NCI-H2081 (cell line): ENCODE measurements at places on chromosomes 3 and 15.

DNA sequence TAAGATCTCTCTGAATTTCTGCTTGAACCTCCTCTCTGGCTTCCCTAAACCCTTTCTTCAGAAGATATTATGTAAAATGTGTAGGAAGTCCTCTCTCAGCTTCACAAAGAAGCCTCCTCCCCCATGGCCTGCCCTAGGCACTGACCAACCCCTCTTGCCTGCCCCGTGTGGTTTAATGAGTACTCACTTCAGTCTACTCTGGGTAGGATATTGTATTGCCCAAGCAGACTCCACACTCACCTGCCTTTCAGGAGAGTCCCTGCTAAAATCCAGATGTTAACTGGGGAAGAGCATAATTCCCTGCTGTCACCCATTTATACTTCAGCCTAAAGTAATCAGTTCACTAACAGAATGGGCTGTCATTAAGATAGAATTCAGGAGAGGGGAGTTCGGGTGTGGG lies 2.6 kb upstream of the AGBL1 start:
- DNase-seq = no peak

GRCh38 chr3:172324611-172325203 lies 123.5 kb downstream of the GHSR start:
- DNase-seq = no peak

DNA sequence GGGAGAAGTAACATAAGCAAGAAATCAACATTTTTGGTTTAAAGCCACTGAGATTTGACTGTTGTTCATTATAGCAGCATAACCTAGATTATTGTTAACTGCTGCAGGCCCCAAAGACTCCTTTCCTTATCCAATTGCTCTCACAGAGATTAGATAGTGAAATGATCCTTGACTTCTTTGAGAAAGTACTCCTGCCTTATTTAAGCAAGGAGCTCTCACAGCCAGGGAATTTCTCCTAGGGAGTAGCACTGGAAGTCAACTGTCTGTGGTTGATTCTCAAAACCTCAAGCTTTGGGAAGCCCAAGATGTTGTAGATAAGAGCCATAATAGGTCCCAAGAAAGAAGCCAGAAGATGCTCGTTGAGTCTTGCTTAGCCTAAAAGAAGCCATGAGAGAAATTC lies 151.8 kb upstream of the TSC22D2 start:
- no peak for DNase-seq

DNA sequence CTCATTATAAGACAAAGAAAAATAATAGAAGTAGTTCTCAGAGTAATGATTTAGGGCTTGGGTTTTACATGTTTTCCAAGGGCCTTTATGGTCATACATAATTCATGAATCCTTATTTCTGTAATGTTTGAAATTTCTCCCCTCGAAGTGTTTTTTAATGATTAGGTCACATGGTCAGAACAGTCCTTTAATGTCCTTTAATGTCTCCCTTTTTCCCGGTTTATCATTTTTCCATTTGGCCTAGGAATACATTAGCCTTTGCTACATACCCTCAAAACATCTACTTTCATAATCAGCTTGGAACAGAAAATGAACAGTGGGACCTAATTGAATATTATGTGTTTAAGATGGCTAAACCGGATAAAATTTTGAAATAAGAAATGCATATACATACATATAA lies 159.9 kb upstream of the ROBO2 start:
- DNase-seq = no peak

DNA sequence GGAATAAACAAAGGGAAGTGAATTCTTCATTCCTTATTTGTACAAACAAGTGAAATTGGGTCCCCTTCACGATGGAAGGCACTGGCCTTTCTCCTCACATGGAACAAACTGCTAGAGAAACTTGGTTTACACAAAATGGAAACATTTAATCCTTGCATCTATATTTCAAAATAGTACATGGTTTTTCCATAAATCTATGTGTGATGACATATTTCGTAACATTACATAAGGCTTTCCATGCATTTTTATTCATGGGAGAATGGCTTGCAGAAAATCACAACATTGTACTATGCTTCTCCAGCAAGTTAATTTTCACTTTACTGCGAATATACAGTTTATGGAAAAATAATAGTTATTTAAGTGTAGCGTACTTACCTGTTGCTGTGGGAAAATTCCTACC lies 81.0 kb upstream of the CDIN1 start:
- DNase-seq = no peak

GRCh38 chr3:194407423-194407822 lies 8.4 kb upstream of the GP5 start:
- DNase-seq = no peak

DNA sequence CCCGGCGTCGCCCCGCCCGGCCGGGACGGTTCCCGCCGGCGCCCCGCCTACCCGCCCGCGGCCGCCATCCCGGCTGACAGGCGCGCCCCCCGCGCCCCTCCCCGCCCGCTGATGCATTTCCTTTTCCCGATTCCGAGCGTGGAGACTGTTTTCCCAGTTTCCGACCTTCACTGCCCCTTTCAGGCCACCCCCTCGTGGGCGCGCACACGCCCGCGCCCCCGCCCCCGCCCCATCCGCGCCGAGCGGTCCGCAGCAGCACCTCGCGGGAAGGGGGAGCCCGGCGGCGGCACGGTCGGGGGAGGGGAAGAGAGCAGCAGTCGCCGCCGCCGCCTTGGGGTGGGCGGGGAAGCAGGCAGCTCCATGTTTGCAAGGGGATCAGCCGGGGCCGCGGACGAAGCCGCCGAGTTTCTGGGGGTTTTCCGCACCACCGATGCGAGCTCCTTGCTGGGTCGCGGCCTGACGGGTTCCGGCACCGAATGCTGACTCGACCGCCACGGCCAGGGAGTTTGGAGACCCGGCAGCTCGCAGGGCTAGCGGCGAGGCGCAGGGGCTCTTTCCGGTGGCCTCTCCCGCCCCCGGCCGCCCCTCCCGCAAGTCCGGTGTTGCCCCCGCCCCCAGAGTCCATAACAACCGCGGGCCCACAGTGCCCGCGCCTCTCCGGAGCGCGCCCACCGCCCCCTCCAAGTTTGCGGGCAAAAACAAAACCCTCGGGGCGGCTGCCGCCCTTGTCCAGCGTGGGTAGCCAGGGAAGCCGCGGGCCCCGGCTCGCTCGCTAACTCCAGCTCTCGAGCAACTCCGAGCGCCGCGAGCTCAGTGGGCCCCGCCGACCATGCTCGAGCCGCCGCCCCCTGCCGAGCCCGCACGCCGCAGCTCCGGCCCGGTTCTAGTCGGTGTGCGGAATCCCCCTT lies 3.2 kb upstream of the SIN3A start:
- DNase-seq = no peak

GRCh38 chr3:2317521-2317920 lies 218.9 kb downstream of the CNTN4 start:
- no peak for DNase-seq

GRCh38 chr3:178257491-178257890 lies 278.7 kb upstream of the KCNMB2 start:
- no peak for DNase-seq

DNA sequence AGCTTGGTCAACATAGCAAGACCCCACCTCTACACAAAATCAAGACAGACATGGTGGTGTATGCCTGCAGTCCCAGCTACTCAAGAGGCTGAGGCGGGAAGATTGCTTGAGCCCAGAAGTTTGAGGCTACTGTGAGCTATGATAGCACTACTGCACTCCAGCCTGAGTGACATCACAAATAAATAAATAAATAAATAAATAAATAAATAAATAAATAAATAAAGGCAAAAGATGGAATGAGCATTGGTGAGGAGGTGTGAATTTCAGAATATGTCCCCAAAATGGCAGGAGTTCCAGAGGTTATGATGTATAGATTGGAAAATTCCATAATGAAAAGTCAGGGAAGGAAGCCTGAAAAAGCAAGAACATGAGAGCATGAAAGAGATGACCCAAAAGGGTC lies 249.9 kb downstream of the MEX3B start:
- no peak for DNase-seq

- DNase-seq = no peak
Observed at GRCh38 chr15:90838139-90838538, 30.2 kb upstream of the FURIN start.

GRCh38 chr3:107644631-107645030 lies 121.9 kb downstream of the BBX start:
- no peak for DNase-seq

DNA sequence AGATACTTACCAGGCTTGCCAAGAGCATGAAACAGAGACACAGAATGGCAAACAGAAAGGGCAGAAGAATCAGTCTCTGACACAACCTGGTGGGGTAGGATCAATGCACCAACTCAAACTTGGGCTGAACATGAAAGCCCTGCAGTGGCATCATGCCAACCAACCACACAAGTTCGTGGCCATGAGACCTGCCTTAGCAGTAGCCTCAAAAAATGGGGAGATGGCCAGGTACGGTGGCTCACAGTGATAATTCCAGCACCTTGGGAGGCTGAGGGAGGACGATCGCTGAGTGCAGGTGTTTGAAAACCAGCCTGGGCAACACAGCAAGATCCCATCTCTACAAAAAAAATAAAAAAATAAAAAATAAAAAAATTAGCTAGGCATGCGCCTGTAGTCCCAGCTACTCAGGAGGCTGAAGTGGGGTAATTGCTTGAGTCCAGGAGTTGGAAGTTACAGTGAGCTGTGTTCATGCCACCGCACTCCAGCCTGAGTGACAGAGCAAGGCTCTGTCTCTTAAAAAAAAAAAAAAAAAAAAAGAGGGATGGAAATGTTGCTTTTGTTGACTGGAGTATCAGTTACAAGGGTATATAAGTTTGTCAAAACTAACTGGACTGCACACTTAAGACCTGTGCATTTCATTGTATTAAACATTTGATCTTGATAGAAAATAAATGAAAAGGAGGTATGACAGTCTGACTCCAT lies 93.4 kb downstream of the XXYLT1 start:
- no peak for DNase-seq

- DNase-seq = no peak
Observed at GRCh38 chr3:54575618-54575960, 352.3 kb downstream of the LRTM1 start.

DNA sequence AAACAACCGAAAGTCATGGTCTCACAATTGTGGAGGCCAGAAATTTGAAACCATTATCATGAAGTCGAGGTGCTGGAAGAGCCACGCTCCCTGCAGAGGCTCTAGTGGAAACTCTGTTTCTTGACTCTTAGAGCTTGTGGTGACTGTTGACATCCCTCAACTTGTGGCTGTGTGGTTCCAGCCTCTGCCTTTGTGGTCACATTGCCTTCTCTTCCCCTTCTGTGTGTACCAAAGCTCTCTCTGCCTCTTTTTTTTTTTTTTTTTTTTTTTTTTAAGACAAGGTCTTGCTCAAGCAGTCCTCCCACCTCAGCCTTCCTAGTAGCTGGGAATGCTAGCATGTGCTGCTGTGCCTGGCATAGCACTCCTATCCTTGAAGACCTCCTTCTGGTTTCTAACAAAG lies 48.7 kb upstream of the CRTC3 start:
- DNase-seq = no peak

- no peak for DNase-seq
Observed at GRCh38 chr3:68854170-68854569, 78.2 kb downstream of the TAFA4 start.

DNA sequence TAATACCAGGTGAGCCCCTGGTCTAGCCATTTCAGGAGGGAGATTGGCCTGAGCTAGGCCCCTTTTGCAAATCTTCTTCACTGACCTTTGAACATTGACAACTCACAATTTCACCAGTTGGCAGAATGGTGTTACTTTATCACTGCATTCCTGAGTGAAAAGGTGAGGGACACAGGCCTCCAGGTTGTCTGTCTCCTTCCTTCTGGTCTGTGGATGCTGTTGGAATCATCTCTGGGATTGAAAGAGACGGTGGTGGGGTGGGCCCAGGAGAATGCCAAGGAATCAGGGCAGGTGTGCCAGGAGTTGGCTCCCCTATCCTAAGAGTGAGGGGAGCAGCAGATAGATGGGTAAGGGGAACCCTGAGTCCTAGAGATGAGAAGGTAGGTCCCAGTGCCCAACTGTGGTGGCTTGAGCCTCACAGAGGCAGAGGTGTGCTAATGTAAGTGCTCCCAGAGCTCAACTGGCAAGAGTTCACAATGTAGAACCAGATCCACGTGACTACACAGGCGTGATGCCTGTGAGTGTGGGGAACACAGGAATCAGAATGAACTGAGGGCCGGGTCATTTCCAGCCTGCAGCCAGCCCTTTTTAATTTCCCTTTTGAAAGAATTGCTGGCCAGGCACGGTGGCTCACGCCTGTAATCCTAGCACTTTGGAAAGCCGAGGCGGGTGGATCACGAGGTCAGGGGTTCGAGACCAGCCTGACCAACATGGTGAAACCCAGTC lies 11.2 kb downstream of the C3orf62 start:
- DNase-seq = no peak

DNA sequence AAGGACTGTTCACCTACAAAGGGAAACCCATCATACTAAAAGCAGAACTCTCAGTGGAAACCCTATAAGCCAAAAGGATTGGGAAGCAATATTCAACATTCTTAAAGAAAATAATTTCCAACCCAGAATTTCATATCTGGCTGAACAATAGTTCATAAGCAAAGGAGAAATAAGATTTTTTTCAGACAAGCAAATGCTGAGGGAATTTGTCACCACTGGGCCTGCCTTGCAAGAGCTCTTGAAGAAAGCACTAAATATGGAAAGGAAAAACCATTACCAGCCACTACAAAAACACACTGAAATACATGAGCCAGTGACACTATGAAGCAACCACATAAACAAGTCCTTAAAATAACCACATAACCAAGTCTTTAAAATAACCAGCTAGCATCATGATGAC lies 28.9 kb upstream of the DCBLD2 start:
- no peak for DNase-seq

DNA sequence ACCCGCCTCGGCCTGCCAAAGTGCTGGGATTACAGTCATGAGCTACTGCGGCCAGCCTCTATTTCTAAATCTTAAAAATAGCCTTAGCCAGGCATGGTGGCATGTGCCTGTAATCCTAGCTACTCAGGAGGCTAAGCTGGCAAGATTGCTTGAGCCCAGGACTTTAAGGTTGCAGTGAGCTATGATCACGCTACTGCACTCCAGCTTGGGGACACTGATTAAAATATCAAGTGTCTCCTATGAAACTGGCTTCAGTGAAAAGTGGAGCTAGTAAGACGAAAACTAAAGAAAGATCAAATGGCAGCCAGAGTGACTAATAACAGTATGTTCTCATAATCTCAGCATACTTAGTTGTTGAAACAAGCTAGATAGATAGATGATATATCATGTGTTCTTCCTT lies 112.5 kb downstream of the STT3B start:
- no peak for DNase-seq

DNA sequence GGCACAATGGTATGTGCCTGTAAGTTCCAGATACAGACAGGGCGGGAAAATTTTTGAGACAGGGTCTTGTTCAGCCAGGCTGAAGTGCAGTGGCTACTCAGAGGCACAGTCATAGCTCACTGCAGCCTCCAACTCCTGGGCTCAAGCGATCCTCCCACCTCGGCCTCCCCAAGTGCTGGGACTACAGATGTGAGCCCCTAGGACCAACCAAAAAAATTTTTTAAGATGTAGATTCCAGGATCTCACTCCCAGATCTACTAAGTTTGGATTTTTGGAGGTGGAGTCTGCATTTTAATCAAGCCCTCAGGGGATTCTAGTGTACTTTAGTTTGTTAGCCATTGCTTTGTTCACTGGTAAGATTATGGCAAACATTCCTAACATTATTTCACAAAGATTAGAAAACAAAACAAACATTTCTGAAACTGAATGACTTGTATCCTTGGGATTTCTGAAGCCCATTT lies 2.7 kb downstream of the LIPH start:
- DNase-seq = no peak

GRCh38 chr15:67290319-67290718 lies 35.7 kb downstream of the IQCH start:
- DNase-seq = no peak
